ENCODE measurements at places on chromosomes 16 and 17.

GRCh38 chr16:50297301-50298074, 31.1 kb downstream of the ADCY7 start:
- no peak for DNase-seq

GRCh38 chr17:81090361-81091136, 55.6 kb downstream of the BAIAP2 start:
- no peak for DNase-seq

DNA sequence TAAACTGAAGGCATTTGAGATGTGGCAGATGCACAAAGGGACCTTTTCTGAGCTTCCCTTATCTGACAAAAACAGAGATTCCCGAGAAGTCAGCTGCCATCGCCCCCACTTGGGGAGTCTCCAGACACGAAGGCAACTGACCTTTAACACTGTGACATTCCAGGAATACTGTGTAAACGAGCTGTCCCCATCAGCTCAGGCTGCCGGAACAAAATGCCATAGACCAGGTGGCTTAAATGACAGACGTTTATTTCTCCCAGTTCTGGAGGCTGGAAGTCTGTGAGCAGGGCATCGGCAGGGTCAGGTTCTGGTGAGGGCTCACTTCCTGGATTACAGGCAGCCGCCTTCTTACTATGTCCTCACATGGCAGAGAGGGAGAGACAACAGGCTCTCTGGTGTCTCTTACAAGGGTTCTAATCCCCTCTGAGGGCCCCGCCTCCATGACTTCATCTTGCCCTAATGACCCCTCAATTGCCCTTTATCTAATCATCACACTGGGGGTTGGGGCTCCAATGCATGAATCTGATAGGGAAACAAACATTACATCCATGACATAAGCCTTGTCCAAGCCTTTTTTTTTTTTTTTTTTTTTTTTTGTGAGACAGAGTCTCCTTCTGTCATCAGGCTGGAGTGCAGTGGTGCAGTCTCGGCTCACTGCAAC, 178.5 kb upstream of the RPL38 start:
- DNase-seq = no peak

- DNase-seq = no peak
These were observed 15.1 kb upstream of the DHX8 start for GRCh38 chr17:43468691-43469139.

- no peak for DNase-seq
These were observed 25.7 kb downstream of the CHD9 start for GRCh38 chr16:53080345-53081031.

- no peak for DNase-seq
These were observed 135.9 kb downstream of the TOX3 start for GRCh38 chr16:52411011-52411410.

DNA sequence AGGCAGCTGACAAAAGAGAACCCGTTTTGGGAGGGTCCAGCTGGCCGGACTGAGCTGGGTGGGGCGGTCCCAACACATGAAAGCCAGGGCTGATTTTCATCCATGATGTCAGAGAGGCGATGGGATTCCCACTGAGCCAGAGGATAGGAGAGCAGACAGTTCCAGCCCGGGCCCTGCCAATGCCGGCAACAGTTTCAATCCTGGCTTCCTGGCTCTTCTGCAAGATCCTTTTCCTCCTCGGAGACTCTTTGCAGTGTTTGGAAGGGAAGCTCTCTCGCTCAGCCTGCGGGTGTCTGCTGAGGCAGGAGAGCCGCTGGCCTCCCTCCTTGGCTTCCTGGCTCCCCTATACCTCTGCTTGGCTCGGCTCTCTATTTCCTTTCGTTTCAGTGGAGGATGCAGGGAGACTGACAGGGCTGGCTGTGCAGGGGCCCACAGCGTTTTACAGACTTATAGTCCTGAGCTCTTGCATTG, 145.5 kb upstream of the SOX9 start:
- DNase-seq = no peak

DNA sequence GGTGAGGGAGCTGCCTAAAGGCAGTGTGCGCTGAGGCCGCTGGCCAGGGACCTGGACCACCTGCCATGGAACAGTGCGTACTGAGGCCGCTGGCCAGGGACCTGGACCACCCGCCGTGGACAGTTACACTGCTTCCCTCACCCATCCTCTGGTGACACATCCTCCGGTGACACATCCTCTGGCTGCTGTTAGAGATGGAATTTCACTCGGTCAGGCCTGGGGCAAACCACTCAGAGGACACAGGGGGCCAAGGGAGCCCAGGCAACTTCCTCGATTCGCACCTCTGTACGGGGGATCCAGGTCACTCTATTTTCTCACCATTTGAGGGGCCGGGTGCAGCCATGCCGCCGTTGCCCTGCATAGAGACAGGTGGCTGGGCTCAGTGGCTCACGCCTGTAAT, 32.4 kb upstream of the RPTOR start:
- no peak for DNase-seq

GRCh38 chr17:46106966-46107644, 86.1 kb downstream of the KANSL1 start:
- DNase-seq = no peak

- DNase-seq = no peak
These were observed 247.2 kb downstream of the XYLT1 start for GRCh38 chr16:17223576-17223975.

- no peak for DNase-seq
These were observed 225.3 kb upstream of the COX10 start for GRCh38 chr17:13843862-13844635.

- DNase-seq = no peak
These were observed 68.1 kb upstream of the CACNG3 start for GRCh38 chr16:24188021-24188542.

DNA sequence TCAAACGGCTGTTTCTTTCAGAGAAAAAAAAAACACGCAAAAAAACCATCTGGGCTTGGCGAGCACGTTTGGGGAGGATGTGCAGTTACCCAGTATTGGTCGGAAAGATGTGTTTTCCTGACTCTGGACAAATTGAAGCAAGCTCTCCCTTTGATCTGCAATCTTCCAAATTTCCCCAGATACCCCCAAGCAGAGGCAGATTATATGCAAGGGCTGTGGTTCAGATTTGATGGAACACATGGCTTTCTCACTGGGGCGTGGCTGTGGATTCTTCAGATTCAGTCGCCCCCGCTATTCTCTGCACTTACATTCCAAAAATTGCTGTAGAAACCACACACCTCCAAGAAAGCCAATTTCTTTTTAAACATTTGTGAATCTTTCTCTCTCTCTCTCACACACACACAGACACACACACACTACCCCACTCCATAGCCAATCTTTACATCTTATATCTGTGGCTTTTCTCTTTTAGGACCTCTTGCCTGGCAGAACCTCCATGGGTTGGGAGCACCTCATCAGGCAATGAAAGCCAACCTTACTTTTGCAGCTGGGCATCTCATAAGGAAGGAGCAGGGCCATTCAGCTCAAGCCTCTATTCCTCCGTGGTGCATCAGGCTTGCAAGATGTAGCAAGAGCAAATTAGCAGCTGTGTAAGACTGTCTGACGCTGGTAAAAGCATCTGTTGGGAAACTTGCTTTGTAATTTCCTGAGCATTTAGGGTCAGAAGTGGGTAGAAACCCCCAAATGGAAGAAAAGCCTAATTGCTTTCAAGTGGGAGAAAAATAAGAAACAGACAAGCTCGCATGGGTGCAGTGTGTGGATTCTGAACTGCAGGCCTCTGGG, 103.9 kb upstream of the FAM20A start:
- DNase-seq = no peak

DNA sequence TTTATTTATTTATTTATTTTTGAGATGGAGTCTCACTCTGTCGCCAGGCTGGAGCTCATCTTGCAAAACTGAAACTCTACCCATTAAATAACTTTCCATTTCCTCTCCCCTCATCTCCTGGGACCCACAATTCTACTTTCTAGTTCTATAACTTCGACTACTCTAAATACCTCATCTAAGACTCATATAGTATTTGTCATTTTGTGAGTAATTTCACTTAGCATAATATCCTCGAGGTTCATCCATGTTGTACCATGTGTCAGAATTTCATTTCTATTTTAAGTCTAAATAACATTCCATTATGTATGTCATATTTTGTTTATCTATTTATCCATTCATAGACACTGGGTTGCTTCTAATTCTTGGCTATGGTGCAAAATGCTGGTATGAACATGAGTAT, 5.1 kb upstream of the NT5M start:
- no peak for DNase-seq

- DNase-seq = no peak
These were observed 79.5 kb downstream of the CA4 start for GRCh38 chr17:60229188-60229802.

GRCh38 chr17:55605705-55606487, 94.6 kb upstream of the SMIM36 start:
- no peak for DNase-seq

DNA sequence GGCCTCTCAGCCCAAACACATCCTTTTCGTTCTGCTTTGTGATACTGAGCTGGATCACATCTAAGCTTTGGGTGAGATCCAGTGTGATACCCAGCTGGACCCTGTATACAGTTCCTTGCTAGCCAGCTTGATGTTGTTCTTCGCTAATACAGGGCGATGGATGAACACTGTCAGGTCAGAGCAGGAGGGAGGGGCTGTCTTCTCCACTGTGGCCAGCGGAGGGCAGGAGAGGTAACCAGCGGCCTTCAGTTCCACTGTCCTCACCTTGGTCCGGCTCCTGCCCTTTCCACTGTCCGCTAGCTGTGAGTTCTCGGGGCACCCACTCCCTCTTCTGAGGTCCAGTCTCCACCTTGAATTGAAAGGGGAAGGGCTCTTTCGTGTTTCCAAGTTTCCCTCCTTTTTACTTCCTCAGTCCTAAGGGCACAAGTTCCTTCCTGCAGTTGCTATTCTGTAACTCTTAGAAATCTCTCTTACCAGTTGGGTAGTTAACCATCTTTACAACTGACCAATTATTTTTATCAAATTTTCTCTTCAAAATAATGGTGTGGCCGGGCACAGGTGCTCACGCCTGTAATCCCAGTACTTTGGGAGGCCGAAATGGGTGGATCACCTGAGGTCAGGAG, 3.0 kb upstream of the ZNF213 start:
- no peak for DNase-seq

DNA sequence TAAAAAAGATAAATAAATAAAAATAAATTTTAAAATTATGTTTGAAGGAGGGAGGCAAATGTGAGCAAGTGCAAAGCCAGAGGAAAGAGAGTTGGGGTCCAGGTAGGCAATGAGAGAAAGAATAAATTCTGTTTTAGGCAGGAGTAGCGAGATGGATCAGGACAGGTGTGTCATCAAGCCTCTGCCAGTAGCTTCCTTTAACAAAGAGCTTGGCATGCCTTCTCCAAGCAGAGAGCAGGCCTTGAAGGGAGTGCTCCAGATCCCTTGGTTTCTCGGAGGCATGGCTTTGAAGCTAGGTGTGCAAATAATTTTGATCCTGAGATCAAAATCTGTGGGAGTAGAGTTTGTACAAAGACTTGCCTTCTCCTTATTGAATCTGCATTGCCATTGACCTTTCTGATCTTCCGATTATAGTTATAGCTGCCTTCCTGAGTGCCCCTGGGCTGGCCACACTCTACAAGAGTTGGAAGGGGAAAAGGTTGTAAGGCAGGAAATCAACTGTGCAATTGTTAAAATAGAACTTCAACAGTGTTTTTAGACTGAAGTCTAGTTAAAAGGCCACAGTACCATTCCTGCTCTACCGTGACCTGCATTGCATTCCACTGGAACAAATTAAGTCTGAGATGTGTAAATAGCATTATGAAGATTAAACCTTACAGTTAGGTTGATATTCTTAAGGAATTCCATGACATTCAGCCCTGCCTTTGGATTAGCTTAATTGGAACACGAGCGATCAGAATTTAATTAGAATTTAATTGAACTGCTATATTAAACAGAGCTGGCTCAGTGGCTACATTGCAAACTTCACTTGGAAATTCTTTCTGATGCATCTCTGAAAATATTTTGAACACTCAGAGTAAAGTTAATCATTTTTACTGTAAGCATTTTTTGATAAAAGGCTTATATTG, 33.7 kb downstream of the IQCK start:
- DNase-seq = no peak

DNA sequence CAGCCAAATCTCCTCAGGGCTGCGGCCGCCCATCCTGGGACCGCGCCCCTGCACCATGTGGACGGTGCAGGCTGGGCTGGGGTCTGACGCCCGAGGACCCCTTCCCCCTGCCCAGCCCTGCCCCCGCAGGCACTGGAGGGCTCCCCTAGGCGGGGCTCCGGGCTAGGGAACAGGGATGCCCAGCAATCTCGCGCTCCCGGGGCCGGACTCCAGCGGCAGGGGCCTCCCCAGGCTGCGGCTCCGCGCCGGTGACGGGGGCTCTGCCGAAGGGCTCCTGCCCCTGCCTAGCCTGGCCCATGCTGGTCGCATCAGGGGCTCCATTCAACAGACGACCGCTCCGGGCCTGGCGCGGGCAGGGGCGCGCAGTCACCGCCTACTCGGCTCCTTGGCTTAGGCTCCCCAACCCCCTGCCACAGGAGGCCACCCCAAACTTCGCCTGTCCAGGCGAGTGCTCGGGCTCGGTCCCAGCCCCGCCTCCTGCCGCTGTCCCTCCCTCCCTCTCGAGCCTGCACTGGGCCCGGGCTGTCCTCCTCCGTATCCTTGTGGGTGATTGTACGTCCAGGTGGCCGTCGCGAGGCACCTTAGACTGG, 27.4 kb upstream of the ADORA2B start:
- DNase-seq = no peak

DNA sequence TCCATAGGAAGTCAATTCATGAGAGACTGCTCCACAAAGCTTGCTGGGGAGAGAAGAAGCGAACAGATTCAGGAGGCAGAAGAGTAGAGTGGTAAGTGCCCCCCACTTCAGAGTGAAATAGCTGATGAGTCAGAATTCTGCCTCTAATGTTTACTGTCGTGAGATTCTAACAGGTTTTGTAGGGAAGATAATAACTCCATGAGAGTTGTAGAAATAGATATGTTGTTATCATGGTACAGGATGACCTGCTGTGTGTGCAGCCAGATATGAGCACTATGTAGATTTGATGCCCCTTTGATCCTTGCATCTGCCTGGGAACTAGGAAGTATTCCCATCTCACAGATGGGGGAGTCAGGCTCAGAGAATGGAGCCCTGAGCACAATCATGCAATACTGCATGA, 502.4 kb upstream of the CDH11 start:
- DNase-seq = no peak

- DNase-seq = no peak
These were observed 30.8 kb downstream of the NMT1 start for GRCh38 chr17:45091778-45092425.

DNA sequence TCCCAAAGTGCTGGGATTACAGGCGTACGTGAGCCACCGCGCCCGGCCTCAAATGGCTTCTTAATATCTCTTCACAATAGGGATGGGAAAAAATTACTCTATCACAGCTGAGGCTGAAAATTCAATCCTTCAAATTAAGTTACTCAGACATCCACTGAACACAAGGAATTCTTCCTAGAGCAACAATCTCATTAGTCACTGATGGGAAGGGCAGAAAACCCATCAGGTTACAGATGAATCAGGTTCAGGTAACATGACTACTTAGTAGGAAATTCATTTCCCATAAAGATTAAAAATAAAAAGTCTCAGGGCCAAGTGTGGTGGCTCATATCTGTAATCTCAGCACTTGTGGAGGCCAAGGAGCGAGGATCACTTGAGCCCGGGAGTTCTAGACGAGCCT, 42.5 kb upstream of the ABR start:
- no peak for DNase-seq

DNA sequence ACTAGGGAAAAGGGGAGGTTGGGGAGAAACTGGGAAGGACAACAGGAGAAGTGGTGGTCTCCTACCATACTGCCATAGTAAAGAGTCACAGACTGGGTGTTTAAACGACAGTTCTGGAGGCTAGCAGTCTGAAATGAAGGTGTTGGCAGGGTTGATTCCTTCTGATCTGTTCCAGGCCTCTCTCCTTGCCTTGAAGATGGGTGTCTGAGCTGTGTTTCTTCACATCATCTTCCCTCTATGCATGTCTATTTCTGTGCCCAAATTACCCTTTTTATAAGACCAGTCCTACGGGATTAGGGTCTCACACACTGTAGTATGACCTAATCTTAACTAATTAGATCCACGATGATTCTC, 79.8 kb upstream of the TMEM97 start:
- DNase-seq = no peak
